ENCODE measurements at places on chromosomes 2 and 18. TPM values are rescaled to one million over a fixed set of nuclear protein-coding genes. Genes with fewer than 3 reads are reported as not detected.

Gene HNMT
- 90.6 TPM for total RNA-seq

Gene CD8A
- not detected for total RNA-seq

Gene MROH2A
- not detected for total RNA-seq

Gene FAM117B
- 1.5 TPM for total RNA-seq

Gene CFAP65
- not detected for total RNA-seq

Gene REG3A
- not detected for total RNA-seq

Gene DSC2
- total RNA-seq: not detected

Measured in aortic smooth muscle cell (primary cell).